Activated T-helper 1 cell treated with anti-CD3 and anti-CD28 coated beads, Interleukin-12 subunit alpha, Interleukin-12 subunit beta, Interleukin-2, Interleukin-4 antibody, amounts not matched to agents 30 ng/mL and 10 ng/mL and 1 ng/mL, durations not matched to agents 14 hours and 24 hours and 36 hours (primary cell): ENCODE measurements at places on chromosomes 7 and 10. TPM values are rescaled to one million over a fixed set of nuclear protein-coding genes. Genes with fewer than 3 reads are reported as not detected.

- DNase-seq, result no peak
Observed at GRCh38 chr7:148856578-148856881, 27.6 kb downstream of the EZH2 start.

DLX5 gene
- total RNA-seq, result not detected in 2 replicates

GRCh38 chr10:68870545-68871104, 30.5 kb upstream of the DDX50 start:
- no peak for DNase-seq

DNA sequence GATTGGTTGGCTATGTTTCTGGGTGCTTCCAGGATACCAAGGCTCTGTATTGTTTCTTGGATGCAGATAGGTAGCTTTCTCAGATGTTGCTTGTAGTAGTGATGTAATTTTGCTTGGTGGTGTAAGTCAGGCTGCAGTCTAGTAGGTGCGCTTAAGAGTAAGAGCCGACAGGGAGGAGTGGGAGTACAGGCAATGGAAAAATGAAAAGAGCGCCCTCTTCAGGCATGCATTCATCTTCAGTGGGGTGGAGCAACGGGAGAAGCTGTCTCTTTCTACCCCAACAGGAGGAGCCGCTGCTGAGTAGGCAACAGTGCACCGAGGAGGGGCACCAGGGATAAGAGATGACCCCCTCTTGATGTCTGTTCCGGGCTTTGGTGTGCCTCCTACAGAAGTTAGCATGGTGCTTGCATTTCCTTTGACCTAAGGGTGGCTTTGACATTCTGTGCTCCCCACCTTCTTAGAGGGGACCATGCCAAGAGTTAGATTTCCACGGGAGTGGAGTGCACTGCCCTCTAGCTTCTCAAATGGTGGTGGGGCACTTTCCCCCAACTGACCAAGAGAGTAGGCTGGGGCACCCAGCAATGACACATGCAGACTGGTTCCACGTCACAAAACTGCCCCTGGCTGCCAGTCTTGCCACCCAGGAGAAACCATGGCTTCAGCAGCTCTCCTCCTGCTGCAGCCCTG, 56.1 kb downstream of the ZNF783 start:
- no peak for DNase-seq

GRCh38 chr10:102611514-102612087, 32.7 kb upstream of the TRIM8 start:
- no peak for DNase-seq
